ENCODE measurements at places on chromosomes 6 and 20.
A peak's percentile ranks its signal among the peaks of the same experiment; 100 is the strongest.

GRCh38 chr6:22656706-22657351, 87.5 kb downstream of the HDGFL1 start:
- DNase-seq, result no peak

DNA sequence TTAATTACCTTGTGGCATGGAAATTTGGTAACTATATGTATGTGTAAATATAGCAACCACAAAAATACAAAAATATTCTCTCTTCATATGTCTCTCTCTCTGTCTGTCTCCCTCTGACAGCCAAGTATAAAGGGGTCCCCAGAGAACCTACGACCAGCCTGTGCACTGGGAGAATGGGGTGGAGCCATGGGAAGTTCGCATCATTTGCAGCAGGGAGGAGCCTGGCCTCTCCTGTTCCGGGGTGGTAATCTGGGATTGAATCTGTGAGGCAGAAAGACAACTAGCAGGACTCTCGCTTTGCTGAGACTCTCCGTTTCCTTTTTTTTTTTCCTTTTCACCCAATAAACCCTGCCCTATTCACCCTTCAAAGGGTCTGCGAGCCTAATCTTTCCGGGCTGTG, 1109.1 kb downstream of the HACE1 start:
- no peak for DNase-seq

DNA sequence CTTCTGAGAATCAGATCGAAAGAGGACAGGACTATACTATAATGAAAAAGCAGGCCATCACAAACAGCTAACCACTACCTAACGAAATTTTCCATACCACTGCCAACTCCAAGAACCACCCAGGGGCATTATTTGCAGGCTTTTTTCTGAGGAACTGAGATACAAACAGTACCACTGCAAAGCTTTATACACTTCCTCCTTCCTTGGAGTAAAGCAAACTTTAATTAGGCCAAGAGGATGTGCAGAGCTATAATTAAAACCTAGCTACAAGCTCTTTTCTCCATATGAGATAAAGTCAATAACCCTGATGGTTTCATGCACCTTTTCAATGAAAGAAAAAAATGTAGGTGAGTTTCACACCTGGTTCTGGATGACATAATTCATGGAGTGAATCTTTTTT, 68.5 kb downstream of the ELOVL5 start:
- DNase-seq, result no peak

DNA sequence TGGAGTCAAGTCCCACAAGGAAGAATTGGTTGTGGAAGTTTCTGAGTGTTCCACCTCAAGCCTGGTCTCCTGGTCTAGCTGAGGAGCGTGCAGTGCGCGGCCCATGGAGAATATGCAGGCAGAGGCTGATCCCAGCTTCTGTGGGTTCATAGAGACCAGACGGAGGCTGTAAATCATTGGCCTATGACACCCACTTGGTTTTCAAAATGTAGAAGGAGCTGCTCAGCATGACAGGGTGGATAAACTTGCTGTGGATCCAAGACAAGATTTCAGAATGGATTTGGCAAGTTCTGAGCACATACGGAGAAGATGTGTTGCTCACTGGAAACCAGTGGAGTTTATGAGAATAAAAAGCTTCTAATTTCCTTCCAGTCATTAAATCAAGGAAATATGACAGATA, 744 bp downstream of the KIF25 start:
- DNase-seq, result no peak

- DNase-seq, result no peak
Observed at GRCh38 chr6:112389842-112390241, 42.7 kb downstream of the RFPL4B start.

GRCh38 chr20:4088766-4089165, 73.4 kb upstream of the RNF24 start:
- no peak for DNase-seq

DNA sequence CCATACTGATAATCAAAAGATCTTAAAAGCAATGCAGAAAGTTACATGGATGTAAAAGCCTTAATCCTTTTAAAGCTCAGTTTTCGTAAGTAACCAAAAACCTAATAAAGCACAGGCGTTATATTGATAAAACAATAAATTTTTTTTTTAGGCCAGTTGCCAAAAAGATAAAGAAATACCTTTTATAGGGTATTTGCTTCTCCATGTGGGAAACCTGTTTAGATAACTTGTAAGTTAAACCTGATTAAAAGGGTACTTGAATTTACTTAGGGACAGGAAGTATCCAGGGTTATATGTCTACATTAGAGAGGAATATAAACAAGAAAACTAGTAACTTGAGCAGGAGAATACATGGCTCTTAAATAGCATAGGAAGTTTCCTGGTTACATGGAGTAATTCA, 21.1 kb downstream of the FBXO9 start:
- DNase-seq, result no peak

DNA sequence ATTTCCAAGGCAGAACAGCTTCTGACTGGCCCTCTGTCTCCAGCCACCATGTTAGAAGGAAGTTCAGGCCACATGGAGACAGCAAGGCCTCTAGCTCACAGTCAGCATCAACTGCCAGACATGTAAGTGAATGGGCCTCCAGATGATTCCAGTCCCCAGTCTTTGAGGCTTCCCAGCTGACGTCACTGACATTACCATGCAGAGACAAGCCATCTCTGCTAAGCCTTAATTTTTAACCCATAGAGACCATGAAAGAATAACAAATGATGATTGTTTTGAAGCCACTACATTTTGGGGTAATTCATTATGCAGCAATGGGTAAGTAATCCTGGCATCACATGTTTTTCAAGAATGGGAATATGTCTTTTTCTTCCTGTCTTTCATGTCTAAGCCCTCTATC, 11.3 kb upstream of the DEFB129 start:
- DNase-seq, result no peak

DNA sequence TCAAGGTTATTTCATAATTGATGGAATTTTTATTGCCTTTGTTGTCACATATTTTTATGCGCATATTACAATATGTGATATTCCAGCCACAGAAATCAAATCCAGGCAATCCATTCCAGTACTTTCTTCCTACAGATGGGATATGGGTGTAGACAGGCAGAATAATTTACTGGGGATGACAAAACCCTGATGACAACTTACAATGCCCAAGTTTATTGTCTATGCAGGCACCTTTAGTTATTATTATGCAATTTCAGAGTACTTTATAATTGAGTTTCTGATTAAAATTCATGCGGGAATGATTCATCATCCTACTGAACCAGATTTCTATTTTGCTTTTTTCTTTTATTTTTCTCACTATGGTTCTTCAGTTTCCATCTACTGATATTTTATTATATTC, 358.7 kb downstream of the LMBRD1 start:
- DNase-seq, result no peak

- no peak for DNase-seq
Observed at GRCh38 chr20:32780278-32780677, 18.1 kb downstream of the DNMT3B start.

DNA sequence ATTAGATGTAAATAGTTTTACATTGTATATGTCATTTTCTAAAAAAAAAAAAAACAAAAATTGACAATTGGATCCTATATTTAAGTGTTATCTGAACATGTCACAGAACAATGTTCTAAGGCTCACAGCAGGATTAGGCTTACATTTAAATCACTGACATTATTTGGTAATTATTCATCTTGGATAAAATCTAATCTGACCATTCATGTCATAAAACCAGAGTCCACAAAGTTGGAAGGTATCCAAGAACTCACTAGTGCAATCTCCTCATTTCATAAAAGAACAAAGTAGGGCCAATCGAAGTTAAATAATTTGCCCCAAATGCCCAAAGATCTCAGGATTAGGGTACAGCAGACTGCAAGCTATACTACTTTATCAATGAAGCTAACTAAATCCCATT, 73.0 kb downstream of the PDSS2 start:
- no peak for DNase-seq

GRCh38 chr6:139825935-139826374, 451.5 kb upstream of the CITED2 start:
- DNase-seq, result no peak

DNA sequence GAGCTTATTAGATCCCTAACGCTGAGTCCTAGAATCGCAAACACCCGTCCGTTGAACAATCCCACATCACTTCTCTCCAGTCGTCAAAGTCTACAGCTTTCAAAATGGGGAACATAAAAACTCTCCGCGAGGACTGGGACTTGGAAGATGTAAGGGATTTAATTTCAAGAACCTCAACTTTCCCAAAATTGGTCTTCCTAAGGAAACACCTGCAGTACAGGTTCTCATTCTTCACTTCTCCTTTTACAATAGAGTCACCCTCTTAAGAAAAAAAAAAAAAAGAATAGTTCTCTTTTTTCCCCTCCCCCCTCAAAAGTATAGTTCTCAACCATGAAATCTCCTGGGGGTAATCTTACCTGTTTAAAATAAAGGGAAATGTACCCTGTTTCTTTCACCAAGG, 6.6 kb upstream of the ZBTB22 start:
- DNase-seq, result no peak

DNA sequence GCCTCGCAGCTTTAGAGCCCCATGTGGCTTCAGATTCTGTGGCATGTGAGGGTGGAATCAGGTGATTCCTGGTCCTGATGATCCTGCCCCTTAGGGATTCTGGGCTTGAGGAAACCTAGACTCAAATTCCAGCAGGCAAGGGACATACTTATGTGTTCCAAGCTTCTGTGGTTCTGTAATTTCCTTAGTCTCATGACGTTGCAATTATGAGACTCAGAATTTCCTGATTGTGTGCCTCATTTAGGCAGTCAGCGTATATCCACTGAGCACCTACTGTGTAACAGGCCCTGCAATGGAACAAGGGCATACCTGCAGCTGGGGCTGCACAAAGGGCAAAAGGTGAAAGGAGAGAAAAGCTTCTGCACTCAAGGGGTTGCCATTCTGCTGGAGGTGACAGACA, 11.6 kb upstream of the BPIFB4 start:
- DNase-seq, result no peak

GRCh38 chr6:14751645-14752175, 494.2 kb upstream of the JARID2 start:
- no peak for DNase-seq

- peak; percentile 59 for DNase-seq
Observed at GRCh38 chr6:34235307-34236130, 1.2 kb upstream of the HMGA1 start.

DNA sequence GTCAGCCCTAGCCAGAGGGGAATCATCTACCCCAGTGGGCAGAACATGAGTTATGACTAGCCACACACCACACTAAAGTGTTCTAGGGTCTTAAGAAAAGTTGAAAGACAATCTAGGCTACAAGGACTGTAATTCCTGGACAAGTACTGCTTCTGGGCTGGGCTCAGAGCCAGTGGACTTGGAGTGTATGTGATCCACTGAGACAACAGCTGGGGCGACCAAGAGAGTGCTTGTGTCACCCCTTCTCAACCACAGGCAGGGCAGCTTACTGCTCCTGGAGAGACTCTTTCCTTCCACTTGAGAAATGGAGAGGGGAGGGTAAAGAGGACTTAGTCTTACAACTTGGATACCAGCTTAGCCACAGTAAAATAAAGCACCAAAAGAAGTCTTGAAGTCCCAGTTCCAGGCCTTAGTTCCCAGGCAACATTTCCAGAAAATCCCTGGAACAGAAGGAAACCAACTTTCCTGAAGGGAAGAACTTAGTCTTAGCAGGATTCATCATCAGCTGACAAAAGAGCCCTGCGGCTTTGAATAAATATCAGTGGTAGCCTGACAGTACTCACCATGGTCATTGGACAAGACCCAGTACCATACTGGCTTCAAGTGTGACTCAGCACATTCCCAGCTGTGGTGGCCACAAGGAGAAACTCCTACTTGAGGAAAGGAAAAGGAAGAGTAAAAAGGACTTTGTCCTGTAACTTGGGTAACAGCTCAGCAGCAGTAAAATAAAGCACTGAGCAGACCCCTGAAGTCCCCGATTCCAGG, 355.1 kb upstream of the ADGRB3 start:
- DNase-seq, result no peak

DNA sequence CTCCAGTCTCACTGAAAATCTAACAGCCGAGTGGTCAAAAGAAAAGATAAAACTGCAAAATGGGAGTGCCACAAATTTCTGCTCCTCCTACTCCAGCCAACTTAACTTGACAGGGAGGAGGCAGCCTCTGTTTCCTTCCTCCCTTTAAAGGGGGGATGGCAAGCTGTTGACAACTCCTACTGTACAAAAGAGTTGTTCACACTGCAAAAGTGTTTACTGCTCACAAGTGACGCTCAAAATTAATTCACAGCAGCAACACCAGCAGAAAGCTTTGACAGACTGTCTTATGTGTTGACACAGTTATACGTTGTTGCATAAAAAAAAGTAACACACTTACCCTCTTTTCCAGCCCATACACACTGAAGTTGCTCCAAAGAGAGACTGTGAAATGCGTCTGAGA, 169.8 kb downstream of the BACH2 start:
- DNase-seq, result no peak

DNA sequence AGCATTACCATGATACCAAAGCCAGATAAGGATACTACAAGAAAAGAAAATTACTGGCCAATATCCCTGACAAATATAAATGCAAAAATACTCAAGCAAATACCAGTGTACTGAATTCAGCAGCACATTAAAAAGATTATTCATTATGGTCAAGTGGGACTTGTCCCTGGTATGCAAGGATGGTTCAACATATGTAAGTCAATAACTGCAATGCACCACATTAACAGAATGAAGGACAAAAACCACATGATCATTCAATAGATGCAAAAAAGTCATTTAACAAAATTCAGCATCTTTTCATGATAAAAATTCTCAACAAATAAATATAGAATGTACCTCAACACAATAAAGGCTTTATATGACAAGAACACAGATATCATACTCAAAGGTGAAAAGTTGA, 9.1 kb upstream of the DEFB125 start:
- no peak for DNase-seq

DNA sequence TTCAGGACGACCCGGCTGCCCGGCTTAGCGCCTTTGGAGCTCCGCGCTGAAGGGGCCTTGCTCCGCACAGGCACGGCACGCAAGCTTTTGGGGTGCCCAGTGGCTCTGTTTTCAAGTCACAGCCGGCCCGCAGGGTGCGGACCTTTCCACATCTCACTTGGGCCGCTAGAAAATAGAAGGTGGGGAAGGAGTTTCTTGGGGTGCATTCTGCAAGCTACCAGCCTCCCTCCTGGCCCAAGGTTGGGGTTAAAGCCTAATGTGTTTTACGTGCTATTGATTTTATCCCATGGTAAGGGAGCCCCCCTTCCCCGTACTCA, 561 bp downstream of the KAT14 start:
- DNase-seq, result no peak

DNA sequence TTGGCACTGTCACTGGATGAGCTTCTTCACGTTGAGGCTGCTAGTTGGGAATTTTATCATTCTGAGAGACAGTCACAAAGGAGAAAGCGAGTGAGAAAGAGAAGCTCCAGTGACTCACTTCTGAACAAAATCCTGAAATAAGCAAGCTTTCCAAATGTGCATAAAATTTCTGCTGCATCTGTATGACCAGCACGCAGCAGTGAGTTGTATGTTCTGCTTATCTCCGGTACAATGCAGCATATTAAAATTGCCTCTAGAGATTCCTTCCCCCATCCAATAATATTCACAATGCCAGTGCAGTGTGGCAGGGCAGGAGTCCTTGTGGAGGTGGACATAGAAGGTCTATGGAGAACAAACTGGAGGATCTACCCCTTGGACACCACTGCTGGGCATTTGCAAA, 290.5 kb downstream of the ADGB start:
- no peak for DNase-seq

- no peak for DNase-seq
Observed at GRCh38 chr6:125392682-125393081, 90.9 kb upstream of the HDDC2 start.

- DNase-seq, result no peak
Observed at GRCh38 chr20:9514072-9514460, 324 bp upstream of the LAMP5 start.

- DNase-seq, result no peak
Observed at GRCh38 chr6:63858691-63859090, 223.1 kb downstream of the PHF3 start.

GRCh38 chr6:51711876-51712275, 375.5 kb downstream of the PKHD1 start:
- no peak for DNase-seq

- no peak for DNase-seq
Observed at GRCh38 chr6:151067684-151068596, 171.8 kb upstream of the AKAP12 start.
